ENCODE measurements at places on chromosomes 13 and 19.

DNA sequence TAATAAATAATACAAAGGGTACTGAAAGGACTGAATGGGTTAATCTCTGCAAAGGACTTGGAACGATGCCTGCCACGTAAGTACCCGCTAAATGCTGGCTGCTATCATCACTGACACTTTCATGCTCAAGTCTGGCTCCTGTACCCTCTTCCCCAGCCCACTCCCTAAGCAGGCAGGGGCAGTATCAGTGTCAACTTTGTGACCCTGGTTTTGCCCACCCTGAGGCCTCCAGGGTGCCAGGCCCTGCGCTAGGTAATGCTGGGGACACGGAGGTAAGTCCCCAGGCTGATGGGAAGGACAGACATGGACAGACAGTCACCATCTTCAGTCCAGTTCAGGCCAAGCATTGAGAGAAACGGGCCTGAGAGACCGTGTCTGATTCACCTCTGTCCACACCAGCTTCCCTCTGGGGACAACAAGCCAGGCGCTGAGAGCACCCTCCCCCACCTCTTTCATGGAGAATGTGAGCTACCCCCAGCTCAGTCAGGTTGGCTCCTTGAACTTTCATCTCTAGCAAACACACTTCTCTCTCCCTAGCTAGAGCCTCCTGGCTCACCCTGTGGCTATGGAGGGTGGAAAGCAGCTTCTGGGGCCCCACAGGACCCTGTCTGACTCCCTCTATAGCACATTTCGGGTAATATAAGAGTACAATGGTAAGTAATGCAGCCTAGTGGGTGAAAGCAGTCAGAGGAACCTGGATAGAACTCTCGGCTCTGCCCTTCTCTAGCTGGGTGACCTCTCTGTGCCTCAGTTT is 800 bp downstream of the ETFB start:
- no peak for DNase-seq

DNA sequence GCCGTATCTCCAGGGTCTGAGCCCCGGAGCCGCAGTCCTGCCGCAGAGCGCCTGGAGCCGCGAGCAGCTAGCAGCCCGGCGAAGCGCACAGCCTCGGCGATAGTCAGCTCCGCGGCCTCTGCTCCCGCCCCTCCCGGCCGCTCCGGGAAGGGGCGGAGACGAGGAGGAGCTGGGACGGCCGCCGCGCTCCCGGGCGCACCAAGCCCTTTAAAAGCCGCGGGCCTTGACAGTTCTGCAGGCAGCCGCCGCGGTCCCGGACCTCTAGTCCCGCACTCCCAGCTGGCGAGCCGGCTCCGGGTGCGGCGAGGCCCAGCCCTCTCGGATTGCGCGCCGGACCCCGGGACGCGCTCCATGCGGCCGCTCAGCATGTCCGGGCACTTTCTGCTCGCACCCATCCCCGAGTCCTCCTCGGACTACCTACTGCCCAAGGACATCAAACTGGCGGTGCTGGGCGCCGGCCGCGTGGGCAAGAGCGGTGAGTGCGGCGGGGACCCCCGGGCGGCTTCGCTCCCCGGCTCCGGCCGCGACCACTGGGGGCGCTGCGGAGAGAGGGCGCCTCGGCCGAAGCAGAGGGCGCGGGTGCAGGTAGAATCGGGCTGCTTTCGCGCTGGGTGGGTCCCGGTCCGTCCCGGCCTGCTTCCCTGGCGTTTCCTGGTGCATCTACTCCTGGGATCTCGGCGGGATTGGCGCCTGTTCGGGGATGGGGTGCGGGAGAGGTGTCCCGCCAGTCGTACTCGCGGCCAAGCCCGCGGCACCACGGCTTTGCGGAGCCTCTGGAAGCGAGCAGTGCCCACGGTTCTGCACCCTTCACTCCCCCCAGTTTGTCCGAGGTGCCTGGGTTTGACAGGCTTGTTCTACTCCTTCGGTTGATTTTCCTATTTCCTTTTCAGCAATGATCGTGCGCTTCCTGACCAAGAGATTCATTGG is at the start of gene RASL11A:
Gene RASL11A (plus strand): TSS at position 237 of the 927 bp plus-strand sequence. CDS start 115 bp downstream, at position 352.
- peak; percentile 58 for DNase-seq

DNA sequence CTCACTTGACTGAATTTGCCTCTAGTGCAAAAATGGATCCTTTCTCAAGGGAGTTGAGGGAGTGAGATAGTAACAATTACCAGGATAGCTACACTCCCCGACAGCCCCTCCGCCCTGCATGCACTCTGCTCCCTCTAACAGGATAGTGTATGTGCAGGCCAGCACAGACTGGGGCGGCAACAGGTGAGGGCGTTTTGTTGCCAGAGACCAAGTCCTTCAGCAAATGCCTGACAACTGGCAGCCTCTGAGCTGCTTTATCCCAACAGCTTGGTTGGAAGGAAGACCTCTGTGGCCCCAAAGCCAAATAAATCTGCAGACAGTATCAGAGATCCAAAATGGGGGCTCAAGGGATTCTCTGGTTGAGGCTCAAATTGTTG is 86.6 kb downstream of the SLC7A1 start:
- DNase-seq: no peak

- no peak for DNase-seq
These were observed at the start of gene CYP4F11 for GRCh38 chr19:15934332-15935078. Gene CYP4F11, minus strand, starts transcription at chr19:15934529. Its CDS starts 121 bp downstream, at chr19:15934408.

GRCh38 chr13:103354171-103354570 is 288.0 kb upstream of the SLC10A2 start:
- DNase-seq: no peak

- DNase-seq: no peak
These were observed 43.9 kb downstream of the RAP2A start for GRCh38 chr13:97477844-97478243.

Data from stimulated activated CD4-positive, alpha-beta T cell treated with anti-CD3 and anti-CD28 coated beads, TNF-alpha, amount 100 ng/mL, for 4 hours (primary cell).